ENCODE measurements at places on chromosomes 5 and 9. TPM values are rescaled to one million over a fixed set of nuclear protein-coding genes. Genes with fewer than 3 reads are reported as not detected.

GRCh38 chr5:6567068-6567467 lies 65.8 kb downstream of the NSUN2 start:
- no peaks in the 10 kb centered on the region for H3K27me3 ChIP-seq
- H3K4me1 ChIP-seq, result no peaks in the 10 kb centered on the region
- H3K4me3 ChIP-seq, result no peak overlapping the region
- no peak overlapping the region for H3K27ac ChIP-seq
- no peak for DNase-seq

GRCh38 chr5:9058161-9058560 lies 487.7 kb downstream of the SEMA5A start:
- H3K27ac ChIP-seq, result peak overlapping the region; percentile 64
- H3K27me3 ChIP-seq, result no peaks in the 10 kb centered on the region
- DNase-seq, result peak; percentile 56
- peaks cover 11% of the 10 kb centered on the region for H3K36me3 ChIP-seq

Gene PTPN3
- 0.72 TPM for total RNA-seq

DNA sequence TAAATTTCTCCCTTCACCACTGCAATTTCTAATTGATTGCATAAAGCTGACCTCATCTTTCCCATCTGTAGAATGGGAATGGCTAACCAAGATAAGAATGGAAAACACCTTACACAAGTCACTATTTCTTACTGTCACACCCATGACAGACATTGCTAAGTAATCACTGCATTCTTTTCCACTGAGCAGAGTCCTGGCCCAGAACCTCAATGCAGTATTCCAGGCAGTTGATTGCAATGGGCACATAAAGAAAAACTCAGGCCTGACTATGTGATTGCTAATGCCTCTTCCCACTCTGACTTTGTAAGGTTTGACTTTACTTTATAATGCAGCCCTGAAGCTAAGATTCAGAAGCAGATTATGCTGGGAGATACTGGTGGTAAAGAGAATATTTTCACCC lies 29.3 kb downstream of the TRIM32 start:
- DNase-seq, result no peak
- H3K4me1 ChIP-seq, result no peaks in the 10 kb centered on the region
- 0 out of 2 replicates have a peak, but pooled peaks cover under 1% of the 10 kb centered on the region for H3K27me3 ChIP-seq
- no peak overlapping the region for H3K27ac ChIP-seq
- H3K36me3 ChIP-seq, result no peaks in the 10 kb centered on the region

Gene SEMA6A
- 0.36 TPM for total RNA-seq

DNA sequence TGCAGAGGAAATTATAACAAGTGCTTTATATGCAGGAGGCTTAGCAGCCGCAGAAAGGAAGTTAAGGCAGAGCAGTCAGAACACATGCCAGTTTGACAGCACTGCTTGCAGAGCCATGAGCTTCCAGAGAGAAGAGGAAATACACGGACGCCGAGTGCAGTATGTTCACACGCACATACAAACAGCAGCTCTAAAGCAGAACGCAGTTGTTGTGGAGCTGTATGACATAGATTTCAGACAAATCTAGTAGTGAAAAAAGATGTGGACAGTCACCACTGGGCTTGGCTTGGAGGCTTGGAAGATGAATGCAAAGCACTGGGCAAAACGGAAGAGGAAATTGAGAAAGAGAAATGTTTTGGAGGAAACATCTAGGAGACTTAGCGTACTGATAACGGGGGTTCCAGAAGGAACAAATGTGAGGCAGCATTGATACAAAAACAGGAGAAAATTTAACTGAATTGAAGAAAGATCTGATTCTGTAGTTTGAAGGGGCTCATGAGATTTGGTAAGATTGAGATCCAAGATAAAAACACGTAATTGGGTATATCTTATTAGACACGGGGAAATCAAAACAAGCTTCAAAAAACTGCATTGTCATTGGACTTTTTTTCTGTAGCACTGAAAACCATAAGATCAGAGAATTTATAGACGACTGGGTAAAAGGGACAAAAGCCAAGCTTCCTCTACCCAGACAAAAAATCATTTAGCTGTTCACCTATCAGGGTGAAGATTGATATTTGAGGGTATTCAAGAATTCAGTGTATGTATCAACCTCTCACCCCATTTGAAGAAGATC lies 19.6 kb upstream of the ROPN1L start:
- no peaks in the 10 kb centered on the region for H3K27me3 ChIP-seq
- no peak overlapping the region for H3K27ac ChIP-seq
- H3K4me1 ChIP-seq, result peaks cover 10% of the 10 kb centered on the region
- DNase-seq, result no peak
- H3K4me3 ChIP-seq, result no peak overlapping the region
- peaks cover 39% of the 10 kb centered on the region for H3K36me3 ChIP-seq

Gene SLCO4C1
- total RNA-seq, result not detected

- H3K4me3 ChIP-seq, result no peak overlapping the region
- no peak for DNase-seq
- no peaks in the 10 kb centered on the region for H3K36me3 ChIP-seq
- H3K27me3 ChIP-seq, result no peaks in the 10 kb centered on the region
- H3K27ac ChIP-seq, result no peak overlapping the region
Measured at GRCh38 chr9:37362430-37362829, 60.1 kb upstream of the GRHPR start.

DNA sequence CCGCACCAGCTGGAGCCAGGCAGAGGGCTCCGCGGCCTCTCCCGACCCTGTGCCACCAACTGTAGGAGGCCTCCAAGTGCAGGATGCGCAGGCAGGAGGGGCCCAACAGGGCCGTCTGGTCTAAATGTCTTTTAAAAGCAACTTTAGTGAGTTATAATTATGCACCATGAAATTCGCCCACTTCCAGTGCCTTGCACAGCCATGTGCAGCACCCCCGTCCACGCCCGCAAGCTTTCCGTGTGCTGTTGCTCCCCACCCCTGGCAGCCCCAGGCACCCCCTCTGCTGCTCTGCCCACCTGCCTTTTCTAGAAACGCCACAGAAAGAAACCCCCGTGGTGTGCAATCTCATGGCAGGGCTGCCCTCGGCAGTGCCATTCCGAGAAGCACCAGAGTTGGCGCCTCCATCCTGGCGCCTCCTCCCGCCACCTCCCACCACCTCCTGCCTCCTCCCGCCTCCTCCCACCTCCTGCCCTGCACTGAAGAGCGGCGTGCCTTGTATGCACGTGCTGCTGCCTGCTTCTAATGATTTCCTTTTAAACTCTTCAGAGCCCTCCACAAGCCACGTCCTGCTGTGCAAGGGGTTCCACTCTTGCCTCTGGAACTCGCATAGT lies 7.5 kb upstream of the SLC6A18 start:
- no peaks in the 10 kb centered on the region for H3K4me1 ChIP-seq
- H3K27me3 ChIP-seq, result no peaks in the 10 kb centered on the region
- no peak for DNase-seq
- no peak overlapping the region for H3K27ac ChIP-seq

- peak; percentile 6 for DNase-seq
- H3K4me3 ChIP-seq, result no peak overlapping the region
- no peaks in the 10 kb centered on the region for H3K36me3 ChIP-seq
Measured at GRCh38 chr9:12930906-12931305, 156.1 kb downstream of the LURAP1L start.

DNA sequence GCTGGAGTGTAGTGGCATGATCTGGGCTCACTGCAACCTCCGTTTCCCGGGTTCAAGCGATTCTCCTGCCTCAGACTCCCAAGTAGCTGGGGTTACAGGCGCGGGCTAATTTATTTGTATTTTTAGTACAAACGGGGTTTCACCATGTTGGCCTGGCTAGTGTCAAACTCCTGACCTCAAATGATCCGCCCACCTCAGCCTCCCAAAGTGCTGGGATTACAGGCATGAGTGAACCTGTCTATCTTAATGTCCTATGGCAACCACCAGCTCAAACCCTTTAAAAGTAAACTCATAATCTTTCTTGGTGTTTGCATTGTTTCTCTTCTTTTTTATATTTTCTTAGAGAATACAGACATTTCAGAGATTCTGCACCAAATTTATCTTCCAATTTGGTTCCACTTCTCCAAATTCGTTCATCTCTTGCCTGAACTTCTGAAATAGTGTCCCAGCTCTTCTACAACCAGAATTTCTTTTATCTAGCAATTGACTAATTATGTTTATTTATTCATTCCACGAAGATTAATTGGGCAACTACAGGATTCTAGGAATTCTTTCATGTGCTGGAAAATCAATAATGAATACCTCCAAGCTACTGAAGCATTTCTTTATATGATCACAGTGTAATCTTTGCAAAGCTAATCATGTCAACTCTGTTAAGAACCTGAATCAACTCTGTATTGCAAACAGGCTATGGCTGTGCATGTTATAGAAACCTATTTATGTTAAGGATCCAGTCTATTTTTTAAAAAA lies 60.0 kb upstream of the TYRP1 start:
- no peaks in the 10 kb centered on the region for H3K27me3 ChIP-seq
- no peak overlapping the region for H3K4me3 ChIP-seq
- no peaks in the 10 kb centered on the region for H3K4me1 ChIP-seq
- DNase-seq, result no peak
- H3K36me3 ChIP-seq, result no peaks in the 10 kb centered on the region

Gene TLX3
- not detected for total RNA-seq

Gene IFNA21
- total RNA-seq, result not detected

GRCh38 chr5:1171340-1171941 lies 30.0 kb upstream of the SLC6A19 start:
- peaks cover 2% of the 10 kb centered on the region for H3K27me3 ChIP-seq
- no peak overlapping the region for H3K27ac ChIP-seq
- H3K36me3 ChIP-seq, result no peaks in the 10 kb centered on the region
- H3K4me1 ChIP-seq, result peaks cover 2% of the 10 kb centered on the region

DNA sequence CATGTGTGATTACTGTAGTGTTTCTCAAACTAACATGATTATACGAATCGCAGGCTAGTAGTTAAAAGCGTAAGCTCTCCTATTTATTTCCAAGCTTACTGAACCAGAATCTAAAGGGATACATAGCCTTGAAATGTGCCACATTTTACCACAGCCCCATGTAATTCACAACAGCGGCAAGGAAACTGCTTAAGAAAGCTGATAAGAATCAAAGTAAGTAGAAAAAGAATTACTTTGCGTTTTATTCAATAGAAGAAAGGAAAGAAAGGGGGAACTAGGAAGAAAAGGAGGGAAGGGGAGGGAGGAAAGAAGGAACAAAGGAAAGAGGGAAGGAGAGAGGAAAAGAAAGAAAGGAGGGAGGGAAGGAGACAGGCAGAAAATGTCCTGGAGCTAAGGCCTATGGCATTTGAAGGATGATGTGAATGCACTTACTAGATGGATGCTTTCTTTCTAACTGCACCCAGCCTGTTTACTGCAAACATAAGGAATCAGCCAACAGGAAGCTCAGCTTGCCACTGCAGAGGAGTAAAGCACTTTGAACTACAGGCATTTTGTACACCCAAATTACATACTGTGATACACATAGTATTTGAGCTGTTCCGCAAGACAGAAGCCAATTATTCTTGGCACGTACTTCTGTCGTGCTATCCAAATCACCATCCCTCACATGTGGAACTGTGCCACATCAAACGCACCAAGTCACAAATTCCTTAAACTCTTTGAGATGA lies 521.7 kb downstream of the RAB3C start:
- no peak for DNase-seq
- no peak overlapping the region for H3K27ac ChIP-seq
- H3K27me3 ChIP-seq, result no peaks in the 10 kb centered on the region
- peaks cover 5% of the 10 kb centered on the region for H3K4me1 ChIP-seq

DNA sequence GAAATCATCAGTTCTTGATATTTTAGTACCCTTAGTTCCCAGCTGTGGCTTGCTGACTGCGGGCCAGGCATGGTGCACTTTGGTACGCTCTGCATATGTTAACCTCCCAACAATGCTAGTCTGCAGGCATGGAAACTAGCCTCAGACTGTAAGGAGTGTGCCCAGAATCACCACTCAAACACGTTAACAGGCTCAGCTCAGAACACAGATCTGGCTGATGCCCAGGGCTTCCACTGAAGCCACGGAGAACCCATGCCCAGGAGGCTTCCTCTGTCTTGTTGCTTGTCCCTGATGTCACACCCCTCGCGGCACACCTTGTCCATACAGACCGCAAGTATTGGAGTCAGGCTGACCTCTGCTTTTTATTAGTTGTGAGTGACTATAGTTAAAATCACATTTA lies 187.2 kb upstream of the OTULINL start:
- DNase-seq, result no peak
- H3K4me3 ChIP-seq, result no peak overlapping the region
- no peaks in the 10 kb centered on the region for H3K27me3 ChIP-seq
- peaks cover 22% of the 10 kb centered on the region for H3K4me1 ChIP-seq
- peak overlapping the region; percentile 21 for H3K27ac ChIP-seq

DNA sequence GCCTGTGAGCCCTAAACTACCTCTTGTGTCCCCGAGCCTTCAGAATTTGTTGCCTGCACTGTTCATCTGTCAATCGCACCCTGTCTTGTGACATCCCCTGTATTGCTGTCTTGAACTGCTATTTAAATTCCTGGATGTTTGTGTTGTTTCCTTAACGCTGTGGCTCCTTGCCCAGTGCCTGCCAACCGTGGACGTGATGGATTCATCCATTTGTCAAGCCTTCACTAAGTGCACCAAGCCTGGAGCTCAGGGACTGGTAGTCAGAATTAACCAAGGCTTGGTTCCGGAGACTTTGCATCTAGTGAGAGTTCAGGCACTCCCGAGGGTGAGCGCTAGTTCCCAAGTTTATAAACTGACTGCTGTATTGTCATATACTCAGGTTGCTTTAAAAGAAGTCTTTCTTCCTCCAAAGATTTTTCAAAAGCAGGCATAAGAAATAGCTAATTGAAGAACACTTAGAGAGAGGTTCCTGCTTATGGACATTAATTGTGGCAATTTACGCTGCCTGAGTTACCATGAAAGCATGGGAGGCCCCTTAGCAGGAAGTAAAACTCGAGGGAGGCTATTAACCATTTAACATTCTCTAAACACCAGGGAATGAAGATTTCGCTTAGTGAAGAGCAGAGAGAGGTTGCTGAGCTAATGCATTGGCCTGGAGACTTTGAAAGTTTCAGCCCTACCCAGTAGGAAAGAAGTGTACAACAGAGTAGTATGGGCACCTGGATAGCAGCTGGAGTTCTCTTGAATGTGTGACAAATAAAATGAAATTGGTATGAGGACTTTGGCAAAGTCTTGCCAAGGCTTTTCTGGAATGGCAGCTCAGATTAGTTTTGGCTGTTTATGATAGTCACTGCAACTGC lies 29.0 kb downstream of the RGS3 start:
- H3K27ac ChIP-seq, result no peak overlapping the region
- H3K36me3 ChIP-seq, result no peaks in the 10 kb centered on the region
- no peaks in the 10 kb centered on the region for H3K27me3 ChIP-seq

Gene RRAGA
- total RNA-seq, result 63.3 TPM

Gene FSTL4
- 0.18 TPM for total RNA-seq

DNA sequence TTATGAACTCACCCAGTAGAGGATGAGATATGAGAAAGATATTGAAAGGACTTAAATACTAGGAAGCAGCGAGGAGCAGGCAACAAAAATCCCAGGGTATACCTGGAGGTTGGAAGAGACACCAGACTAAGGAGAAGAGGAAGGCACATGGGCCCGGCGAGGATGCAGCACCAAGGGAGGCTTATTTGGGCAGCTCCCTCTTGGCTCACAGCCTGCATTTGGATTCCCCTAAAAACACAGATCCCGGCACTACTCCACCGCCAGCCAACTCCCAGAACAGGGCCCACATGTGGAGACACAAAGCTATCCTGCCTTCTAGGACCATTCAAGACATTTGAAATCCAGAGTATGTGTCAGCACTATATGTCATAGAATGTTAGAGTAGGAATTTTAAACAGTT lies 199.8 kb upstream of the FBXL7 start:
- H3K4me3 ChIP-seq, result no peak overlapping the region
- H3K27me3 ChIP-seq, result 0 out of 2 replicates have a peak, but pooled peaks cover 3% of the 10 kb centered on the region
- DNase-seq, result no peak
- H3K4me1 ChIP-seq, result no peaks in the 10 kb centered on the region
- H3K36me3 ChIP-seq, result no peaks in the 10 kb centered on the region

Gene IFNK
- total RNA-seq, result not detected

Data from IMR-90 (cell line).